ENCODE measurements at places on chromosomes 12 and 14.
A peak's percentile ranks its signal among the peaks of the same experiment; 100 is the strongest.

- DNase-seq = no peak
These were observed 22.9 kb downstream of the PCBP2 start for GRCh38 chr12:53474819-53475218.

DNA sequence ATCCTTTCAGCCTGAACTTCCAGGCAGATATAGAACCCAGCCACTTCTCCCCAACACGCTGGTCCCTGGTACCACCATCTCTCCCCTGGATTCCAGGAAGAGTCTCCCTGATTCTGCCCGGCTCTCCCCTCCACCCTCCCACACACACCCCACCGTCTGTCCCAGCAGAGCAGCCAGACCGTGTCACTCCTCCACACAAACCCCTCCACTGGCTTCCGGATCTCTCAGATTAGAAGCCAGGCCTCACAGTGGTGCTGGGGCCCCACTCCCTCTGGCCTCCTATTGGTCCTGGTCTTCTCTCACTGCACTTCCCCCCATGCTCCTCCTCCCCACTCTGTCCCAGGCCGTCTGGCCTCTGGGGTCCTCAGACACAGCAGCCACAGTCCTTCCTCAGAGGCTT lies 52.4 kb upstream of the CDKN3 start:
- no peak for DNase-seq

GRCh38 chr12:70354787-70355186 lies 11.3 kb upstream of the KCNMB4 start:
- no peak for DNase-seq

- DNase-seq = peak; percentile 66
These were observed 146.8 kb upstream of the RASSF8 start for GRCh38 chr12:25811656-25812126.

GRCh38 chr12:8996682-8997405 lies 7.5 kb downstream of the KLRG1 start:
- peak; percentile 38 for DNase-seq

DNA sequence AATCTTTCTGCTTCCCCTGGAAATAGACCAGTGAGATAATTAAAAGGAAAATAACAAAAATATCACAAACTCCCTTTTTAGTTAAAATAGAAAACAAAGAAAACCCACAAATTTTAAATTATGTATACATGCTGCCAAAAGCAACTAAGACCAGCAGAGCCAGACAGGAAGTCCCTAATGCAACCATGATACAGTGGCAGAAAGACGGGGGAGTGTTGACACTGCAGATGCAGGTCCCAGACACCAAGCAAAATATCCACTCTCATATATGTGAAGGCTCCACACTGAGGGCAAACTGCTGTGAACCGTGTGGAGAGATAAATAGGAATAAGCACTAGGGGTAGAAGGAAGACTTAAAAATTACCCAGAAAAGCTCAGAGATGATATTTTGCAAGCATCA lies 401.0 kb downstream of the BTG1 start:
- no peak for DNase-seq

GRCh38 chr14:77036484-77037214 lies 8.1 kb upstream of the IRF2BPL start:
- no peak for DNase-seq

GRCh38 chr12:52121824-52122539 lies 42.5 kb downstream of the SMIM41 start:
- DNase-seq = peak; percentile 67

- no peak for DNase-seq
These were observed 39.8 kb downstream of the TBK1 start for GRCh38 chr12:64491718-64492117.

DNA sequence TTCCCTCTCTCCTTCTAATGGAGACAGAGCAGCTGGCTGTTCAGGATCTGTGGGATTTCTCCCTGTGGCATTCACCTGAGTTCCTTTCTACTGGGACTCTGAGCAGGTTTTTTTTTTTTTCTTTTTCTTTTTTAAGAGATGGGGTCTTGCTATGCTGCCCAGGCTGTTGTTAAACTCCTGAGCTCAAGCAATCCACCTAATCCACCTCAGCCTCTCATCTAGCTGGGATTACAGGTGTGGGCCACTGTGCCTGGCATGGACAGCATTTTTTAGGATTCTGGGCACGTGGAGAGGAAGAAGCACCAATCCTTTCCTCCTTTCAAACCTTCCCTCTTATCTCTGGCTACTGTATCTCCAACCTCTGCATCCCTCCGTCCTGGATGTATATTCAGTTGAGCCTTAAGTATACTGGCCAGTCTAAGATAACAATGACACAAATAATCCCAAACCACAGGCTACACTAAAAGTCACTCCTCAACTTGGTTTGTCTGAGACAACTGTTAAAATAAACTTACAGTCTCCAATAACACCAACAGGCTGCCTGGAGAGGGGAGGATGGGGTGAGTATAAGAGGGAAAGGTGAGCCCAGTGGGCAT lies 16.4 kb upstream of the CELA1 start:
- no peak for DNase-seq

DNA sequence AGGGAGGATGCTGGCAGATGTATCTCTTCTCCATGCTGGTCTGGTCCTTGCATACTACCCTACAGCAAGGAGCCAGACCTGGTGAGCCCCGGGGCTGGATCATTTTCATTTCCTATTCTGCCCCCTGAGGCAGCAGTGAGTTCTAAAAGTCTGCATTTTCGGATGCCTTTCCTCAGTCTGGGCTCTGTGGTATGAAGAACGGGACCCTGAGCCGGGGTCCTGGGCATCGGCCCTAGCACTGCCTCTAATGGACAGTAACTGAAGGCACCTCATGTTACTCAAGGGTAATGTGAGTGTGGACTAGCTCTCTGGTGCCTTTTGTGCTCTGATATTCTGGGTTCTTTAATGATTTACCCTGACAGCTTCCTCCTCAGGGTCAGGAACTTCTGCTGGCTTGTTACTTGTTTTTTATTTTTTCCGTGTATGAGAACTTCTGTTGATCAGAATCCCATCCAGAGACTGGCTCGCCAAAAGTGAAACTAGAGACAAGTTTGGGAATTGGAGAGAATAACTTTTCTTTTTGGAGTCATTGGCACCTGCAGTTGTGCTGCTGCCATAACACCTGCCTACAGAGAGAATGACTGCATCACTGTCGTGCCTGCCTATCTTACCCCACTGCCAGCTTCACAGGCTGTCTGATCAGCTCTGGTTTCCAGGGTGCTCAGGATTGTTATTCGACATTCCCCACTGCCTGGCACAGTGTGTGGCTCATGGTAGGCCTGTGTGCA lies 62.3 kb downstream of the SUSD6 start:
- no peak for DNase-seq
